Pons (tissue), 1 donor: ENCODE measurements at places on chromosomes 7 and 10.

DNA sequence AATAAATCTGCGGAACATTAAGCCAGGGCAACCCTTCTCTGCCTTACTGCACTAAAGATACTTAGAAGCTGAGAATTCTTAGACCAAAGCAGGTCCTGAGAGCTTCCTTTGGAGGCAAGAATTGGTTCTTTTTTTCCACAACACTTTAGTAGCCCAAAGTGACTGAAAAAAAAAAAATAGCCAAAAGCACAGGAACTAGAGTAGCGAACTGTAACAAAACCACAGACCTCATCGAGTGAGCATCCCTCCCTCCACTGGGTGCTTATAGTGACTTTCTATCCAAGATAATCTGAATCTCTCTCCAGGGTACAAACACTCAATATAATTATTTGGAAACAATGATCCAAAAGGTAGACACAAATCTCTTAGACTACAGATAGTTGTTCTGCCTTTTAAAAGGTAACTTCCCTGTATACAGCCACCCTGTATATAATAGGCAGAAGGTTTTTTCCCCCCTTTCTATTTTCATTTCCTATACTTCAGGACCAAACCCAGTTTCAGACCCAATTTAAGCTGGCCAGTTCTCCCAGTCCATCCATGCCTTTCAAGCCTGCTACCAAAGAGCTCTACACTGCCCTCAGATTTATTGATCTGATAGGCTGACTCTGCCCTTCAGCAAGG lies 31.6 kb upstream of the KCNIP2 start:
- DNase-seq, result no peak

- DNase-seq, result no peak
Observed at GRCh38 chr10:112957640-112958092, 7.6 kb downstream of the TCF7L2 start.

- DNase-seq, result peak; percentile 30
Observed at GRCh38 chr10:132142396-132143161, 44.2 kb upstream of the DPYSL4 start.

- peak; percentile 78 for DNase-seq
Observed at GRCh38 chr10:18214691-18215563, 74.7 kb downstream of the CACNB2 start.

- DNase-seq, result peak; percentile 9
Observed at GRCh38 chr10:12906051-12906541, 95.4 kb downstream of the CCDC3 start.

DNA sequence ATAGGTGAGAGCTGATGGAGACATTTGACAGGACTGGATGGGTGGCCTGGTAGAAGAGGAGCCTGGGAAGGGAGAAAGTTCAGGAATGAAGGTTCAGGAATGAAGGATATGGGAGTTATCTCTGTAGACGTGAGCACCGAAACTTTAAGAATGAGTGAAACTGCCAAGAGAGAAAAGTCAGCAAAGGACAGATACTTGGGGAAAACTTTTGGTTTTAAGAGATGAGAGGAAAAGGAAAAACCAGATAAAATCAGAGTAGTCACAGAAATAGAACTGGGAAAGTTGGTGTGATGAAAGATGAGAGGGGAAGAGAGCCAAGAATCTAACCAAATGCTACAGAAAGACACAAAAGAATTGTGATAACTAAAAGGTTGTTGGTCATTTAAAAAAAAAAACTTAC lies 88.9 kb downstream of the PRR15 start:
- no peak for DNase-seq
